GM23338 (cell line): ENCODE measurements at places on chromosomes 13 and 19.
A peak's percentile ranks its signal among the peaks of the same experiment; 100 is the strongest.

GRCh38 chr13:47478985-47479384 lies 522.1 kb downstream of the SUCLA2 start:
- no peaks in the 10 kb centered on the region for H3K36me3 ChIP-seq
- no peaks in the 10 kb centered on the region for H3K27me3 ChIP-seq
- peaks cover 12% of the 10 kb centered on the region; the same call in 1 of the 2 replicates for H3K4me1 ChIP-seq
- no peak overlapping the region for H3K4me3 ChIP-seq
- H3K27ac ChIP-seq = no peak overlapping the region
- DNase-seq = no peak

DNA sequence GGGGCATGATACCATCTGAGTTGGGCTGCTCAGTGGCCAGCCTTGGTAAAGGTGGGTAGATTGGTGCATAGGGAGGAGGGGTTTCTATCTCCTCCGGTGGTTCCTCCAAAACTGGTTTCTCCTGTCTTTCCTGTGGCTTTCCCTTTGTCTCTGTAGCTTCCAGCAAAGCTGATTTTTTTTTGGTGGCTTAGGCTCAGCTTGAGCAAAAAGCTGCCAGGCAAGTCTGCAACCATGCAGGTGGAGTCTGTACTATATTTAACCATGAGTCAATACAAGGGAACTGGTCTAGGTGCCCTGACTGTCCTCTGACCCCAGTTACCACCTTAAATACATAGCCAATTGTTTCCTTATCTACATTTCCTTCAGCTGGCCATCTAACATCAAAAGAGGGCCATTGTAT lies 64.0 kb upstream of the ZNF681 start:
- no peaks in the 10 kb centered on the region for H3K4me1 ChIP-seq
- no peak overlapping the region for H3K27ac ChIP-seq
- H3K4me3 ChIP-seq = no peak overlapping the region
- no peak for DNase-seq
- peaks cover 29% of the 10 kb centered on the region for H3K36me3 ChIP-seq

- no peak overlapping the region for H3K4me3 ChIP-seq
- no peaks in the 10 kb centered on the region for H3K4me1 ChIP-seq
- H3K27ac ChIP-seq = no peak overlapping the region
- no peaks in the 10 kb centered on the region for H3K36me3 ChIP-seq
Measured at GRCh38 chr19:2771786-2772674, 11.0 kb downstream of the SGTA start.

- no peak overlapping the region for H3K4me3 ChIP-seq
- H3K27me3 ChIP-seq = no peaks in the 10 kb centered on the region
- H3K27ac ChIP-seq = no peak overlapping the region
- no peaks in the 10 kb centered on the region for H3K4me1 ChIP-seq
- no peak for DNase-seq
- no peaks in the 10 kb centered on the region for H3K36me3 ChIP-seq
Measured at GRCh38 chr13:59342400-59342799, 821.3 kb downstream of the DIAPH3 start.

DNA sequence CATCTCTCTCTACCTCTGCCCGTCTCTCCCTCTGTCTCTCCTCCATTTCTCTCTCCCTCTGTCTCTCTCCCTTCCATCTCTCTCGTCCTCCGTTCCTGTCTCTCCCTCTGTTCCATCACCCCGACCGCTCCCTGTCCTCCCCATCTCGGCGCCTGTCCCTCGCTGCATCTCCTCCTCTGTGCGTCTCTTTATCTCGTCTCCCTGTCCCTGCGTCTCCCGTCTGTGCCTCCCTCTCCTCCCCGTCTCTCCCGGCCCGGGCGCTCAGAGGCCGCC lies 4.6 kb downstream of the GRIN2D start:
- H3K4me1 ChIP-seq = peaks cover 59% of the 10 kb centered on the region
- H3K36me3 ChIP-seq = no peaks in the 10 kb centered on the region
- H3K27me3 ChIP-seq = peaks cover 52% of the 10 kb centered on the region

DNA sequence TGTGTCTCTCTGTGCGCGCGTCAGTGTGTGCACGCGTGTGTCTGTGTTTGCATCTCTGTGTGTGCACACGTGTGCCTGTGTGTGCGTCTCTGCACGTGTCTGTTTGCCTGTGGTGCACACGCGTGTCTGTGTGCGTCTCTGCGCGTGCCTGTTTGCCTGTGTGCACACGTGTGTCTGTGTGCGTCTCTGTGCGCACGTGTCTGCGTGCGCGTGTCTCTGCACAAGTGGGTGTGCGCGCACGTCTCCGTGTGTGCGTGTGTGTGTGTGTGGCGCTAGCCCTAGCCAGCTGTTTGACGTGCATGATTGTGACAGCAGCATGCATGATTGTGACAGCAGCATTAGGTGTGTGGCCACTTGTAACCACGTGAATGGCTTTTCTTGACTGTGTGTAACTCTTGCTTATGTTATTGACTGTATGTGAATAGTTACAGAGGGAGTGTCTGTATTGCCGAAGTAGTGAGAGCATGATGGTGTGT lies 31.1 kb downstream of the ZNF146 start:
- H3K36me3 ChIP-seq = no peaks in the 10 kb centered on the region
- DNase-seq = no peak
- peaks cover 5% of the 10 kb centered on the region; the same call in 1 of the 2 replicates for H3K27me3 ChIP-seq
- peaks cover 23% of the 10 kb centered on the region for H3K4me1 ChIP-seq
- peak overlapping the region; percentile 83; the same call in 1 of the 2 replicates for H3K27ac ChIP-seq
